PC-3 (cell line): ENCODE measurements at places on chromosomes 4 and X.

GRCh38 chr4:99586322-99586721 lies 11.7 kb downstream of the MTTP start:
- DNase-seq = peak; percentile 71

GRCh38 chrX:44767308-44767707 lies 76.5 kb upstream of the DUSP21 start:
- DNase-seq = no peak

DNA sequence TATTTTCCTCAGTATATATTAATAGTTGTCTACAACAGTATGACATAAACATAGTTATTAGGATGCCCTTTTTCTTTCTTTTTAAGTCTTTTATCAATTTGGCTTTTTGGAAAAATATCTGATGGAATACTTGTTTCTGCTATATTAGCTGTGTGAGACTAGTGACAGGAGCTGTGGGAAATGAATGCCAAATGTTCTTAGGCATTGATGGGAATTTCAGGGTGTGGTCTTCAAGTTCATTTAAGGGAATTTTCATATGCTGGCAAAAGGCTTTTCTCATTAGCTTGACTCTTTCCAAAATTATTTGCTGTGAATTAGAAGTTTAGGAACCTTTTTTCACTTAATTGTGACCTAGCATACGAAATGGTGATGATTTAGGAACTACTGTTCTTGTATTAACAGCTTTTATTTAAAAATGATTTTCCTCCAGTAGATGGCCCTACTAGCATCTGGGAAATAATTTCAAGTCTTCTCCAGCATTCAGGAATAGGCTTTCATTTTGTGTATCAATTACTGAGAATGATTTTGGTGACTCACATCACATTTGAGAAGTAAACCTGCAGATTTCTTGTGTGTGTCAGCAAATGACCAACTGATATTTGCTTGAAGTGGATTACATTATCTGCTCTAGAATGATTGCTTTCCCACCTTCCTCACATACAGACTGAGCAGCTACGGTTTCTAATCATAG lies 70.9 kb downstream of the HTT start:
- DNase-seq = peak; percentile 29

- DNase-seq = no peak
These were observed 175.8 kb downstream of the RASL11B start for GRCh38 chr4:53037892-53038291.

DNA sequence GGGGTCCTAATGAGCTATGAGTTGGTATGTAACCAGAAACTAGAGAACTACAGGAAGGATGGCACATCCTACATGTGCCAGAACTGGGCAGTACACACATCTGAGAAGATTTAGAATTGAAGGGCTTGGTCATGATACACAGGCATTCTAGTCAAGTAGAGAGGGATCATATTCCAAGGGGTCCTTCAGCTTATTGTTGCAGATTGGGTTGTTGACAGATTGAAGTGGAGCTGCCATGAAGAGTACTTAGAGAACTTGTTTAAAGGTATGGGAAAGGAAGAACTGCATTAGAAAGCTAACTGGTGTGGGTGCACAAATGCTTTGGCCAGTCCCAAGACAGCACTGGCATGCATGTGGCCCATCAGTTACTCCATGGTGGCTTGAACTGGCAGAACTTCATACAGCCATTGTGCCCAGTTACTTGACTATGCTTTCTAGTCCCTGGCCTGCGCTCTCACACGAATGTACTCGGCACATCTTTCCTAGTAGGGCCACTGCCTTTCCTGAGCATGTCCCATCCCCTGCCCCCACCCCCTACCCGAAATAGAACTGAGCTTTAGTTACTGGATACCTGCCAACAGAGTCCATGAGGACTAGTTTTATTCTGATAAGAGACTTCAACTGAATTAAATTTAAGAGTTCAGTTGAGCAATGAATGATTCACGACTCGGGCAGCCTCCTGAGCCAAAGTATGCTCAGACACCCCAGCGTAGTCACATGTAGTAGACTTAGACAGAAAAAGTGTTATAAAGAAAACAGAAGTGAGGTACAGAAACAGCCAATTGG lies 64.0 kb downstream of the CCNG2 start:
- no peak for DNase-seq
